ENCODE measurements at places on chromosomes 6 and 20. TPM values are rescaled to one million over a fixed set of nuclear protein-coding genes. Genes with fewer than 3 reads are reported as not detected.

The CPNE1 gene
- total RNA-seq: 141 TPM

The EFCAB8 gene
- not detected for total RNA-seq

DNA sequence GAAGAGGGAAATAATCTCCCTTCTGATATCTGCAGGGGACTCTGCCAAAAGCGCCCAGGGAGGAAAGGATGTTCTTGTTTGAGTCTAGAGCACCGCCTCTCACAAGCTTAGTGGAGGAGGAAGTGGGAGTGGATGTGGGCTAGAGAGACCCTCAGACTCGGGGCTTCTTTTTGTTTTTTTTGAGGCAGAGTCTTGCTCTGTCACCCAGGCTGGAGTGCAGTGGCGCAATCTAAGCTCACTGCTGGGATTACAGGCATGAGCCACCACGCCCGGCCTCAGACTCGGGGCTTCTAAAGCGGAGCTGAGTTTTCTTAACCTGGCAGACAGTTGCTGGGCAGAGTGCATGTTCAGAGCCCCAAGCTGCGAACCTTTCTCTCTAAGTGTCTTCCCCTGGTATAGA is 310.8 kb downstream of the BMP7 start:
- DNase-seq: no peak

GRCh38 chr6:51844336-51844735 is 243.1 kb downstream of the PKHD1 start:
- DNase-seq: no peak

DNA sequence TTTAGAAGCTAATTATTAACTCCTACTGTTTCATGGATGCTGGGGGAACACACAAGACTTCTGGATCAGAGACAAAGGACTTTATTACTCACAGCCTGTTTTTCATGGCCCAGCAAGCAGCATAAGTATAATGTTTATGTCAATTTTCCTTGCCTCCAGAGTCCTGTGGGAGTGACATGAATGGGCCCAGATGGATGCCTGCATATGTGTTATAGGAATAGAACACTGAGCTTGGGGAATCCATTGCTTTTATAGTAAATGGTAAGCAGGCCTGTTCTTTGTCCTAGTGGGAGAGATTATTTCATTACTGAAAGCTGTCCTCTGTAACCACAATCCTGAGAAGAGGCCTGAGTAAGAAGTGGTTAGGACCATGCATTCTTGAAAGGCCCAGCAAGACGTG is 25.6 kb downstream of the BLTP3A start:
- DNase-seq: no peak

DNA sequence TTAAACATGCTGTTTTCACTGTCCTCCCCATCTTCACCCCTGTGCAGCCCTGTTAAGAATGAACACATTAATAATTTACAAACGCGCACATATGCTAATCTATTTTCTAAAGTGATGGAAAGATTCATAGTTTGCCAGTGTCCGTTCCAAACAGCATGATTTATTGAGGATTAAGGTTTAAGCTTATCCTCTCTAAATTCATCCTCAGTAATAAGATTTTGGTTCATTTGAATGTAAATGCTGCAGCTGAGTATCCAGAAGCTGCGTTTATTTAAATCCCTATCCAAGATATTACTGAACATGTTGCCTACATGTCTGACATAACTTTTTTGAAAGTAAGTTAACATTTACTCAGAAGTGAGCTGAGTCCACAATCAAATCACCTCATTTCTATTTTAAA is 42.8 kb upstream of the FAM135A start:
- DNase-seq: no peak

- no peak for DNase-seq
Measured at GRCh38 chr6:87357479-87358196, 13.0 kb downstream of the C6orf163 start.

DNA sequence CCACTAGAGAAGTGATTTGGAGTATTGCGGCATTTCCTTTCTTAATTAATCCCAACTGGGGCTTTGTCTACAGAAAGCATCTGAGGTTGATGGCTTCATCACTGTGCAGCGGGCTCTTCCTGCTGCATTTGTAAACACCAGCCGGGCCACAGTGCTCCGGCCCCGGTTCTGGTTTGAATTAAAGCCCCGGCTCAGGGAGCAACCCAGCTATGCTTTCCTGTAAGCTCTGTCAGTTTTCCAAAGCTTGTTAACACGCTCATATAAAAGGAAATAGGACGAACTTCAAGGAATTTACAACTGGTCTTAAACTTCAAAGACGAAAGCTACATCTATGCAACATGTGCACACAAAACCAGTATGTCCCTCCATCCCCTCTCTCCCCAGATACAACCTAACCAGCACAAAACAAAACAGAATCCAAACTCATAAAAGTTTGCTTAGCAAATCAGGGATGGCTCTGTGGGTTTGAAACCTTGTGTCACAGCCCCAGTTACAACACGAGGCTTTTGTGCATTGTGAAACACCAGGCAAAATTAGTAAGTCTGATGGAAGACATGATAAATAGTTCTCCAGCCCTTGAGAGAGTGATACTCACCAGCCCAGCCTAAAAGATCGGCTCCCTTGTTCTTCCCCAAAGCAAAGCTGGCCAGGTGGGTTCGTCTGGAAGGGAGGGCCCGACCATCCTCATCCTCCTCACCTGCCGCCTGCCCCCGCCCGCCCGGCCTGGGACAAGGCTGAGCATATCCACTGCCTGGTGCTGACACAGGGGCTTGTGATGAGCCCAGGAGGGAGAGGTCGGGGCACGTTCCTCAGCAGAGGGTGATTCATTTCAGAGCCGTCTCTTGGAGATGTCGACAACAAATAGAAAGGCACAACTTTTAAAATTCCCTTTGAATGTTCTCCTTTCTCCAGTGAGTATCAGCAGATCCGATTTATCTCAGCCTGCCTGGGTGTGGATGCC is 197.9 kb downstream of the TFAP2C start:
- DNase-seq: peak; percentile 2

DNA sequence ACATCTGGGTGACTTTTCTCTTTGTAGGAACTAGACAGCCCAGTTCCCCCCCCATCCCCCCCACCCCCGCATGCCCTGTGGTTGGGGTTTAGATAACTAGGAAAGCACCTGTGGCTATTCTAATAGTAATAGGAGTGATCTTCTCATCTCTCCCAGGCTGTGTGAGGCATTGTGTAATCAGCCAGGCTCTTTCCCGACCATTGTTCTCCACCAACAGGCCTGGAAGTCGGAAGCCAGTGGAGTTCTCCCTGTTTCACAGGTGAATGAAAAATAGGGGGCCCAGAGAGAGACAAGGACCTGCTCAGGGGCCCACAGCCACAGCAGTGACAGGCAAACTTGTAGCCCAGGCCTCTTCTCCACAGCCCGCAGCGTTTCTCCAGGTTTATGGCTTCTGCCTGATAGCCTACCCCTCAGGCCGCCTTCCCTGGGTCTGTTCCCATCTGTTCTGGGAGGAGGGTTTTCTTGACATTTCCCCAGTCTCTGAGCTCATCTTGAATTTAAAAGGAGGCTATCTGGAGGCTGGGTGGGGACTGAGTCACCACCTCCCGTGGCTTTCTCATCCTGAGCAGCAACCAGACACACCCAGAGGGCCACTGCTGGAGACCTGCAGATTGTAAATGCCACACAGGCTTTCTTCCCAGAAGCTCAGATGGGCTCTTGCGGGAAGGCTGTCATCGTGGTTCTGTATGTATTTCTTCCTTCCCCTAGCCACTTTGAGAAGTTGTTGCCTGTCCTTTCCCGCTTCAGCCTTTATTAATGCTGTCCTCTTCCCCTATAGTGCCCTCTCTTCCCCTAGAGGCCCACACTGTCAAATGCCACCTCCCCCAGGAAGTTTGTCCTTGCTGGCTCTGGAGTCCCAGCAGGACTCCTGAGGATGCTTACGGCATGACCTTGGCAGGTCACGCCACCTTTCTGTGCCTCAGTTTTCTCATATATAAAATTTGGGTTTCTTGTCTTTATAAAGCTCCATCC is 75.9 kb upstream of the MYL9 start:
- DNase-seq: peak; percentile 88
